ENCODE measurements at places on chromosomes 12 and 14.

- DNase-seq: no peak
Observed at GRCh38 chr14:60657456-60658210, 8.4 kb upstream of the SIX1 start.

DNA sequence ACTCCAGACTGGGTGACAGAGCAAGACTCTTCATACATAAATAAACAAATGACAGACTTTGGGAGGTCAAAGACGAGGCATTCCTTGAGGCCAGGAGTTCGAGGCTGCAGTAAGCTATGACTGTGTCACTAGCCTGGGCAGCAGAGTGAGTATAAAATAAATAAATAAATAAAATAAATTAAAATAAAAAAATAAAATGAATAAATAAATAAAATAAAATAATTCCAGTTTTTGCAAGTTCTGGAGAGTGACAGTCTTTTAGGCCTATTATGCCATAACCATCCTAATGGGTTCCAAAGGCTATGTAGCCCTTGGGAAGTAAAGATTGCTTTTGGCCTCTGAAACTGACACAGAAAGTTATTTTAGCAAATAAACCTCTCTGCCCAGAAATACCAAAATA lies 16.5 kb upstream of the NRDE2 start:
- DNase-seq: no peak

GRCh38 chr14:21902561-21903181 lies 229.1 kb upstream of the OR4E1 start:
- DNase-seq: no peak

DNA sequence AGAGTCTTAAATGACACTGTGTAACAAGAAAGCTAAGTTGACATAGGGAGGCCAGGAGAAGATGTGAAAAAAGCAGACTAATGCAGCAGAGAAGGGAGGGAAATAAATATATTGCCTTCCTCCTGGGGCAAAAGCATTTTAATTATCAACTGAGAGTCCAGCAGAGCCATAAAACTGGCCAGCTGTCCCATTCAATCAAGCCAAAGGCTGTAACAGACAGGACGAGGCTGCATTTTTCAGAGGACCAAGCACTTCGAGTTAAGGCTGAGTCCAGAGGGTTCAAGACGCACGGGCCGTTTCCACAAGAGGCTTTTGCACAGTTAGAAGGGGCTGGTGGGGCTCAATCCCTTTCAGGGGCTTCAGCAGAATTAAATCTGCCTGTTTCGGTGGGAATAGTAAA lies 20.4 kb downstream of the MAP3K9 start:
- no peak for DNase-seq

- no peak for DNase-seq
Observed at GRCh38 chr12:75631831-75632230, 120.4 kb upstream of the KRR1 start.

DNA sequence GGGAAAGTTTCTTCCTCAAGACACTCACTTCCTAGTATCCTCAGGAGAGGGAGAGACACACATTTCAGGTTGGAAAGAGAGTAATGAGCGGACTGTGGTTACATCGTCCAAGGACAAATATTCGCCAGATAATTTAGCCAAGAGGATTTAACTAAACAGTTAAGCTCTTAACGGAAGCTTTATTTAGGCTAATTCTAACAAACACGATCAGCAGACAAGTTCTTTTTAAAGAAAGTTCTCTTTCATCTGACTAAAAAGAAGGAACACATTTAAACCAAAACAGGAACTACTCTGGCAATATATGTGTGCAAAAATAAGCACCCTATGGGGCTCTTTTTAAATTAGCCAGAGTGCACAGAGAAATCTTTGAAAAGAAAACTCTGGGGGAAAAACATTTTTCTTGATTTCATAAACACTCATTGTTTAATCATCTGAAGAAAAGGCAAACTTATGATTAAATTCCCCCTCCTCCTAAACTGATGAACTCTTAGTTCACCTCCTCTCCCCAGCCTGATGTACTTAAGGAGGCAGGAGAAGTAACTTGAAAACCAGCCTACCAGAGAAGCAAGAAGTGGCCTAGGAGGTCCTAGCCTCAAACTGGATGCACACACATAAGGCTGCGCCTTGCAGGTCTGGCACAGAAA lies 13.3 kb upstream of the BTG1 start:
- DNase-seq: no peak

- no peak for DNase-seq
Observed at GRCh38 chr14:95511687-95512086, 4.8 kb downstream of the SYNE3 start.

- no peak for DNase-seq
Observed at GRCh38 chr14:98510392-98510791, 761.6 kb downstream of the BCL11B start.

- no peak for DNase-seq
Observed at GRCh38 chr12:67367843-67368242, 98.7 kb downstream of the CAND1 start.

DNA sequence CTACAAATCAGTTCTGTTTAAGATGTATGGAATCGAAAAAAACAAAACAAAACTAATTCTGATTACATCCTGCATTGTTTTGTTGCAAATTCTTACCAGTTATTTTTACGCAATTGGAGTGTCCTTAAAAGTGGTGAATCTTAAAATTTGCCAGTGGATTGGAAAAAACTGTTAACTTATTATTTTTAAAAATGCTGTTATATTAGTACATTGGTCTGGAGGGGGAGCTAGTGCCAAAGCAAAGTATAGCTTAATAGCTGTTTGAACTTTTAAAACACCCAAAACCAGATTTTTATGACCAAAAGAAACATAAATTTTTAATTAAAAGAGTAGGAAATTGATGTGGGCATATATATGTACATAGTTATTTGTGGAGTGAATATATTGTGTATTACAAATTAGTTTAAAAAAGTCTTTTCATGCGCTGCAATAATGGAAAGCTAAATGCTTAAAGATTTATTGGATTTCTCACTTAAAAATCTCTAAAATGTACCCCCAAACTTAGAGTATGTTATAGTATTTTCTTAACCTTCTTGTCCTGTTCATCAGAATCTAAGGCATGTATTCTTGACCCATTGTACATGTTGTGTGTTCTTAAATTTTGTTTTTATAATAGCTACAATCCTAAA lies 2.5 kb downstream of the FUT8 start:
- no peak for DNase-seq

- DNase-seq: no peak
Observed at GRCh38 chr14:74169906-74170305, 69.3 kb upstream of the VSX2 start.

- DNase-seq: no peak
Observed at GRCh38 chr12:58648176-58648575, 272.1 kb downstream of the LRIG3 start.

DNA sequence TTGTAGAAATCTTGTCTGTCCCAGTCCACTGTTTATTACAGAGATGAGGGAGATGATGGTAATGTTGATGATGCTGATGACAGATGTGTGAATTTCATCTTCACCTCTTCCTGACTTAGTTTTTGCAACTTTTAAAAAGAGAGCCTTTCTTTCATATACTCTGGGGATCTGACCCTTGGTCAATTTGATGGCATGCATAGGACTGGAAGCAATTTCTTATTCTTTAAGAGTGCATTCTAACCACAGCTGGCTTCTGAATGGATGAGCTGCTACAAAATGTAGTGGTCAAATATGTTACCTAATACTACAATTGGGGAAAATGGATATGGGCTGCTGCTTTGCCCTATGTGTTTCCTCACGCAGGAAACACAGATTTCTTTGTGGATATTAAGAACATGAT lies 80.8 kb downstream of the MYRFL start:
- no peak for DNase-seq

DNA sequence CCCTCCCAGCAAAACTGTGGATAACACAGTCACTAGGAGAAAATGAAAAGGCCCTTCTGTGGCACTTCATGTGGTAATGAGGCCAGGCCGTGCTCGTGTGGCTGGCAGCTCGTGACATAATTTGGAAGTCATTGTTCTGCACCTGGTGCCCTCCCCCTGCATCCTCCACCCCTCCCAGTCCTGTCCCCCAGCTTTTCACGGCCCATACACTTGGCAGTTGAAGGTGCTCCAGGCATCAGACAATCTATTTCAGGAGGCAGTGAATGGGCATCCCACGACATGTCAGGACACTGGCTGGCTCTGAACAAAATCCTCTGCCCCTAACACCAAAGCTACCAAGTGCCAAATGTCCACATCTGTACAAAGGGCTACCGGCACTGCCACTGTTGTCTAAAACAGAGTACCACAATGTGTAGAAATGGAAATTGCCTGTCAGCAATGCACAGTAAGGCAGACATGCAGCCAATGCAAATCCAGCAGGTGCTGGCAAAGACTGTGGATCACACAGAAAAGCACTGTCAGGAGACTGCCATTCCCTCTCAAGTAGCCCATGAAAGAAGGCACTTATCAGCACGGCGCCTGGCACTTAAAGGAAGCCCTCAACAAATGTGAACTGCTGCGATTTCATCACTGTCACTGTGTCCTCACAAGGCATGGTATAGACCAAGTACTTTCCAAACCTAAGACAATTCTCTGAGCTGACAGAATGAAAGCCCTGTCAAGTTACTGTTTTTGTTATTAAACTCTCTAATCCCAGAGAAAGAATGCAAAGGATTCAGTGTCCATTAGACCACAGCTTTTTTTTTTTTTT lies 39.1 kb downstream of the CORO1C start:
- no peak for DNase-seq

- DNase-seq: no peak
Observed at GRCh38 chr12:71640316-71640715, 23.3 kb downstream of the ZFC3H1 start.

- DNase-seq: no peak
Observed at GRCh38 chr12:233615-233968, 19.6 kb upstream of the SLC6A12 start.

GRCh38 chr14:74952697-74953484 lies 2.5 kb downstream of the PGF start:
- DNase-seq: no peak

DNA sequence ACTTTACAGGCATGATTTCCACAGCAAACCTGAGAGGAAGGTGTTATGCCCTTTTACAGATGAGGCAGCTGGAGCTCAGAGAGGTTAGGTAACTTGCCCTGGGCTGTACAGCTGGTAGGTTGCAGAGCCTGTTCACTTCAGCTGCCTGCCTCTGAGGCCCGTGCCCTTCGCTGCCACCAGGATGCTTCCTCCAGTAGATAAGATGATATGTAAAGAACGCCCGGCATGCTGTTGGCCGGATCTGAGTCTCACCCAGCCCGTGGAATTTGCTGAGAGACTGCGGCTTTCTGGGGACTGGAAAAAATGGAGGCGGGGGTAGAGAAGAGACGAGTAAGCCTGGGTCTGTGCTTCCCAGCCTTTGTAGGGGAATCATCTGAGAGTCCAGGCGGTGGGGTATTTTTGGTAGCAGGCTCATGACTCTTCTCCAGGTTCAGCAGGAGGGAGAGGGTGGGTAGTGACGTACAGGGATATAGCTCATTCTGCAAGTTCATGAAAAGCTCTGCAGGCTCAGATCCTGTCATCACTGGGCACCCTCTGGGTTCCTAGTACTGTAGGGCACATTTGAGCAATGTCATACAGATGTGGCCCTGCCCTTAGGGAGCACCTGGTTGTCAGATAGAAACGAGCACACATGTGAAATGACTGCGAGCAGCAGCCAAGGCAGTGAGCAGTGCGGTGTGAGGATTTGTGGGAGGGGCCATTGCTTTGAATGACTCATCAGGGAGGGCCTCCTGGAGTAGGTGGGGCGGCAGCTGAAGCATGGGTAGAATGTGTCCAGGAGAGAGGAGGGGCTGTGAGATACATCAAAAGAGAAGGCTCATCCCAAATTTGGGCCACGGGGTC lies 159.4 kb downstream of the TSPAN9 start:
- DNase-seq: no peak

DNA sequence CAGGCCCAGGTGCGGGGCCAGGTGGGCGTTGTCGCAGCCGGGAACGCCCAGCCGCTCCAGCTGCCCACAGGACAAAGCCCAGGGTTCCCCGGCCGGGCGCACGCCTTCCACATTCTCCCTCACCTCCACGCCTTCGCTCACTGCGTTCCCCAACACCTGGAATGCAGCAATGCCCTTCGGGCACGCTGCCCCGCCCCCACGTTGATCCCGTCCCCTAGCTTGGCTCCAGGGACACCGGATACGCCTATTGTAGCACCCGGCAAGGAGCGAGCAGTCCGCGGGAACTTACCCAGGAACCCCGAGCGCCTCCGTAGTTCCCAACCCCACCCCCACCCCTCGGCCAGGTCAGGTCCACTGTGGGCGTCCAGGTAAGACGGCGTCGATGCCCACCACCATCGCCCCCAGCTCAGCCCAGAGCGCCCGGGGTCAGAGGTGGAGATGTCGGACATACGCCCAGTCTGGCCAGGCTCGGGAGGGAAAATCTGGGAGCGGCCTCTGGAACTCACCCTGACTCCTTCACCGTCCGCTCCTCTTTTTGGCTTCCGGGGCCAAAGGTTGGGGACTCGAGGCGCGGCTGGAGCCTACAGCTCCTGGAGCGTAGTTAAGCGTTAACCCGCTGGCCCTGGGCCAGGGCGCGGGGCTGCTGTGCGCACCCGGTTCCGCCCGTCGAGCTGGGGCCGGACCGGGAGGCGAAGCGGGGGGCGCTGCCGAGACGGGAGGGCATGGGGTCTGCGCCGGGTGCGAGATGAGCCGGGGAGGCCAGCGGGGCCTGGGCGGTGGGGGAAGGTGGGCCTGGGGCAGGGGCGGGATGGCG lies 594 bp upstream of the CEP170B start:
- DNase-seq: no peak

- DNase-seq: no peak
Observed at GRCh38 chr14:27015065-27015464, 417.2 kb upstream of the NOVA1 start.

GRCh38 chr12:123475246-123475703 lies 17.3 kb downstream of the SNRNP35 start:
- DNase-seq: no peak

DNA sequence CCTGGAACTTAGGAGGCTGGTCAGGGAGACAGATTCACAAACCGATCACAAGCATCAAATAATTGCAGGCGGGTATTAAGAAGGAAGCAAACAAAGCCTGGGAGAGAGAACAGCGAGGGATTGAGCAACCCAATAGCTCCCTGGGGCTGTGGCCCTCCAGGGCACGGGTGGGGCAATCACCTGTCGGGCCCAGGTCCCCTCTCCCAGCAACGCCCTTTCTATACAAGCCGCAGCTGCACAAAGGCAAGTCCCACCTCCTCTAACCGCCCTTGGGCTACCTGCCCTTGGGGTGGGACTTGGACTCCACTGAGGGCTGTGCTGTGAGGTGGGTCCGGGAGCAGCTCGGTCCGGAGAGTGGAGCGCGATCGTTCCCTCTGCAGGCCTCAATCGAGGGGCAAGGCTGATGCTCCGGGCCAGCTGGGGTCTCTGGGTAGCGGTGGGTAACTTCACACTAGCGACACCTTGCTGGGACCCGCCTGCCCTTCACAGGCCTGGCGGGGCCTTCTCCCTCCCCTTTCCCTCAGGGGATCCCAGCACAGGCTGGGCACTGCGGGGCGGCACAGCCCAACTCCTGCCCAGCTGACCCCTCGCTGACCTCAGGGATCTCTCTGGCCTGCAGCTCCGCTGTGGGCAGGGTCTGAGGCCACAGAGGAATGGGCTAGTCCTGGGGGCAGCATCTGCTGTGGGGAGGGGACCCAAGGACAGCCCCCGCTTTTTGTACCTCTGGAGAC lies 8.0 kb downstream of the PHB2 start:
- DNase-seq: peak; percentile 95

DNA sequence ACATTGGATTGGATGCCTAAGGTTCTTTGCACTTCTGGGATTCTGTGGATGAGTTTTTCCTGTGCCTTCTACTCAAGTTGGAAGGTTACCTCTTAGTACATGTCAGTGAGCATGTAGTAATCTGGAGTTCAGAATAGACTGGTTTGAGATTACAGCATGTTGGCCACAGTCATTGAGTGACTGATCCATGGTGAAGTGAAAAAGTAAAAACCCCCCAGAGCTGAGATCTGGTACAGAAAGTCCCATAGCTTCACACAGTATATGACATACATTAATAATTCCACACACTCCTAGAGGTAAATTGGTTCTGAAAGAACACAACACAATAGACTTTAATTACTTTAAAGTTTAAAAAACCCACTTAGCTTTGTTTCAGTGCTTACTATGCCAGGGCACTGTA lies 11.9 kb upstream of the CCND2 start:
- DNase-seq: no peak
